Muscle of arm (tissue), 14 donors: ENCODE measurements at places on chromosomes 12 and 14. TPM values are rescaled to one million over a fixed set of nuclear protein-coding genes. Genes with fewer than 3 reads are reported as not detected.

OR11H7 gene
- polyA plus RNA-seq = 0.42 TPM

DNA sequence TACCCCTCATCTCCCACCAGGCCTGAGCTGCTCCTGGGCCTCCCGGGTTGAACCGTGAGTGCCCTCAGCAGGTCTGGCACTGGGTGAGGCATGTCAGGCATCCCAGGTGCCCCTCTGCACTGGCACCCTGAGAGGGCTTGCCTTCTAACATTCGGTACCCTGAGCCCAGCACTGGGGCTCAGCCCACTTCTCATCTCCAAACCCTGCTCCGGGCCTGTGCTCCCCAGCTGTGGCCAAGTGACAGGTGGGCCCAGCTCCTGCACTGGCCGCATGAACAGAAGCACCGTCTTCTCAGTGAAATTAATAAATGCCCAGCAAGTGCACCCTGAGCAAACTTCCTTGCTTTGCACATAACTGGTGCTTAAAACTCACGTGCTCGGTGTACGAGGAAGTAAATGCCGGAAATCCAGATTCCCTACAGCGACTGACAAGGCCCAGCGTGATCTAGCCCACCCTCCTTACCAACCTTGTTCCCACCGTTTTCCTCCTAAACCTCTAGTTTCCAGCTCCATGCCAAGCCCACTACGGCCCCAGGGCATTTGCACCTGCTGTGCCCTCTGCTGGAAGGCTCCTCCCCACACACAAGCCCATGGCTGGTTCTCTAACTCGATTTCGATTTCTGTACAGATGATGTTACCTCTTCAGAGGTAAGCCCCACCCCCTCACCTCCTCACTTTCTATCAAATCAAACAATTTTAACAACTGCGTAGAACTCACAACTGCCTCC, 115.2 kb upstream of the NCOR2 start:
- no peak for DNase-seq

KCNK13 gene
- polyA plus RNA-seq = 0.25 TPM

DNA sequence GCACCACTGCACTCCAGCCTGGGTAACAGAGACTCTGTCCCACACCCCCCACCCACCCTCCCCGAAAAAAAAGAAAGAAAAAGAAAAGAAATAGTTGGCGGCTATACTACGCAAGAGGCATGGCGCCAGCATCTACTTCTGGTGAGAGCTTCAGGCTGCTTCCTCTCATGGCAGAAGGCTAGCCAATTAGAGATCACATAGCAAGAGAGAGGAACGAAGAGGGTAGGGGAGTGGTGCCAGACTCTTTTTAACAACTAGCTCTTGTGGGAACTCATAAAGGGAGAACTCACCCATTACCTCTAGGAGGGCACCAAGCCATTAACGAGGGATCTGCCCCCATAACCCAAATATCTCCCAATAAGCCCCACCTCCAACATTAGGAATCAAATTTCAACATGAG, 6.2 kb downstream of the DENND5B start:
- no peak for DNase-seq

GRCh38 chr14:64623554-64624165, 73.9 kb downstream of the PPP1R36 start:
- DNase-seq = no peak

DNA sequence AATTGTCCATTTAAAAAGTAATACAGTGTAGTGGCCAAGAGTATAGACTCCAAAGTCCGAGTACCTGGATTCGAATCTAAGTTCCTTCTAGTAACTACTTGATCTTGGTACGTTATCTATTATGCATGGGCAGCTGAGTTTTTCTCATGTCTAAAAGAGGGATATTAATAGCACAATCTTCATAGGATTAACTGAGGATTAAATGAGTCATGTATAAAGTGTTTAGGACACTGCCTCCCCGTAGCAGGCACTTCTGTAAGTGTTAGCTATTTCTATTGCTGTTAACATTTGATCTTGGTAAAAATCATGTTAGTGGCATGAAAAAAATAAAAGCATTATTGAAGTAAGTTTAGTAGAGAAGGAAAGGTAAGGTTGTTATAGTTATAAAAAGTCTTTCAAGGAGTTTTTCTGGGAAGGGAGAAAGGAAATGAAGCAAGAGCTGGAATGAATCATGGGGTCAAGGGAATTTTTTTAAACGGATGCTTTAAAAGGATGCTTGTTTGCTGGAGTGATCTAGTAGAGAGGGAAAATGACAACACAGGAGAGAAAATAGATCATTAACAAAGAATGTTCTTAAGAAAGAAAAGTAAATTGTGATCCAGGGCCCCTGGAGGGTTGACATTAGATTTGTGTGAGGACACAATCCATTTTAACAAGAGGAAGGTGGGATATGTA, 502.2 kb upstream of the USP15 start:
- DNase-seq = no peak

DNA sequence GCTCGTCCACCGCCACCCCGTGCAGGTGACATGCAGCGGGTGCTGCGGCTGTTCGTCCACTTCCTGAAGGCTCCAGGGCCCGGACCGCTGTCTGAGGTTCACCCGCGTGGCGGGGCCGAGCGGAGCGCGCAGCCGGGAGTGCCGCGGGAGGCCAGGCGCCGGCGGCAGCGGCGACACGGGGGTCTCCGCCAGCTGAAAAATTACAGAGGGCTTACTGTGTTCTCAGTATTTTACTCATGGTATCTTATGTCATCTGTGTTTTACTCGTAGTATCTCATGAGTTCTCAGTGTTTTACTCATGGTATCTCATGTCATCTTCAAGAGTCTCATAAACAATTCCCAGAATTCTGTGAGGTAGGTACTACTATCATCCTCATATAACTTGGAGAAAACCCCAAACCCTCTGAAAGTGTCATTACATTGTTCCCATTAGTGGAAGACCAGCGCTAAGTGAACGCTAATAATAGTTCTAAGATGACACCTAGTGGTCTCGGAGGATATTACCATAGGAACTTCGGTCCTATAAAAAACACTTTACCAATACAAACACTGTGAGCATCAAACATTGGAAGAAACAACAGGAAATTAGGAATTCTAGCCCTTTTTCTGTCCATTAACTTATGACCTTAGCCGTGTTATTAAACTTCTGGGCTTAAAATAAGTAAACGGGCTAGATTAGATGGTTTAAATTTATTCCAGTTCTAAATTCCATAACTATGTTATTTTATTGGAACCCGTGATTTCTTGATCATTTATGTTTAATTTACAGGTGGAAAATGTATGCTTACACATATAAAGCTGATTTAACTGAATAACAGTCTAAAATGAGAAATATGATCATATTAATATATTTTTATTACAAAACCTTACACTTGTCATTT, 32.4 kb downstream of the AK7 start:
- DNase-seq = peak; percentile 78

AMDHD1 gene
- polyA plus RNA-seq = 0.26 TPM

OAS2 gene
- 3.1 TPM for polyA plus RNA-seq

CEBPE gene
- polyA plus RNA-seq = not detected

CLEC2B gene
- 1.8 TPM for polyA plus RNA-seq

ALDH1L2 gene
- 6.9 TPM for polyA plus RNA-seq

DNA sequence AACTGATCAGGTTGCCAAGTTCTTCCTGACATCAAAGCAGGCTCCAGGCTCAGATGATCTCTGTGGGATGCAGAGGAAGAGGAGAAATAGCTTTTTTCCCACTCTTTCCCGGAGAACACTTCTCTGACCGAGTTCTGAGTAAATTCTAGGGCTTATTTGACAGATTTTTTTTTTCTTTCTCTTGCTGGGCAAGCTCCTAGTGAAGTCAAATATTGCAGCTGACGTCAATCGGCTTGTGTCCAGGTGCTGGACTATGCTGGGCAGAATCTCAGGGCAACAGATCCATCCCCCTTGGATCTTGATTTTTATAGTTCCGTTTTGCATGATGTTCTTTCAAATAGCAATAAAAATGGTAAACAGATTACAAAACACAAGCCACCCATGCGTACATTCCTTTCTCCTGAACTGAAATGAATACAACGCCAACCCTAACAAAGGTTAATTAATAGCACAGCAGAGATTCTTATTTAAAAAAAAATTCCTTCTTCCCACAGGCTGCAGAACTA, 182.2 kb downstream of the NOVA1 start:
- DNase-seq = peak; percentile 39

DNA sequence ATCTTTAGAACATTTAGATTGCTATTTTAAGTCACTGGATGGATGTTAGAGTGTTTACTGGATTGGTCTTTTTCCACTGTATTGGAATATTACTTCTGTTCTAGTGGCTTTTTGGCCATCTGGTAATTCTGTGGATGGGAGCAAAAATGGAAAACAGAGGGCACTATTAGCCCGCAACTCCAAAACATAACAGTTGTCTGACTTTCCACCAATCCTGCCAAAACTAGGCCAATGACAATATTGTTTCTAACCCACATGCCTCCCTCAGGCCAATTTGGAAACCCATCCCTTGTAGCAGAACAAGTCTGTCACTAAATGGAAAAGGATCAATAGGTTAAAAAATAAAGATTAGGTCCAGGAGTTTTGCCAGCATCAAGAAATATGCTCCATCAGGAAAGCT, 97.8 kb downstream of the ETNK1 start:
- no peak for DNase-seq

COX8C gene
- polyA plus RNA-seq = 0.63 TPM

MAP1LC3B2 gene
- polyA plus RNA-seq = 5.9 TPM

- DNase-seq = no peak
Measured at GRCh38 chr14:95833429-95833828, 43.2 kb upstream of the TUNAR start.

- no peak for DNase-seq
Measured at GRCh38 chr12:104248444-104248843, 32.9 kb downstream of the TXNRD1 start.

DNA sequence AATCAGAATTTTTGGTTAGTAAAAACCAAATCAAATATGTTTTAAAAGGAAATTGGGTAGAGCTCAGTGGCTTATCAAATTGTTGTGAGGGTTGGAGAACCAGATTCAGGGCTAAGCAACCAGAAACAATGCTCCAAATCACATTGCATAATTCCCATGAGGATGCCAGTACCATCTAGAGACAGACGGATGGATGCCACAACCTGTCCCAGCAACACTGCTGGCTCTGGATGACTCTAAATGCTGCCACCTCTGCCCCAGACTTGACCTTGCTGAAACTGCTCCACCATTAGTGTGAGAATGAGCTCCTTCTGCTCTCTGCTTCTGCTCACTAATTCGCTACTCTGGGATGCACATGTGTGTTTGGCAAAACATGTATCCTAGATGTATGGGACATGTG, 43.9 kb downstream of the FRS2 start:
- no peak for DNase-seq

MIP gene
- not detected for polyA plus RNA-seq

DNA sequence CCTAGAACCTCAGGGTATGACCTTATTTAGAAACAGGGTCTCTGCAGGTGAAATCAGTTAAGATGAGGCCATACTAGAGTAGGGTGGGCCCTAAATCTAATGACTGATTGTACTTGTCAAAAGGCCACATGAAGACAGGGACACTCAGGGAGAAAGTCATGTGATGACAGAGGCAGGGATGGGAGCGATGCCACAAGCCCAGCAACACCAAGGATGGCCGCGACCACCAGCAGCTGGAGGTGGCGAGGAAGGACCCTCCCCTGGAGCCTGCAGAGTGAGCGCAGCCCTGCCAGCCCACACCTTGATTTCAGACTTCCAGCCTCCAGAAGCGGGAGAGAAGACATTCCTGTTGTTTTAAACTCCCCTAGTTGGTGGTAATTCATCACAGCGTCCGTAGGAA, 199.9 kb downstream of the PHETA1 start:
- no peak for DNase-seq

GRCh38 chr14:22919601-22919921, 612 bp upstream of the RBM23 start:
- no peak for DNase-seq

GRCh38 chr12:123118497-123118896, 32.4 kb downstream of the PITPNM2 start:
- DNase-seq = no peak

GRCh38 chr14:75854111-75854799, 127.5 kb downstream of the TGFB3 start:
- DNase-seq = no peak

GRCh38 chr14:26694521-26694920, 96.7 kb upstream of the NOVA1 start:
- DNase-seq = no peak

DNA sequence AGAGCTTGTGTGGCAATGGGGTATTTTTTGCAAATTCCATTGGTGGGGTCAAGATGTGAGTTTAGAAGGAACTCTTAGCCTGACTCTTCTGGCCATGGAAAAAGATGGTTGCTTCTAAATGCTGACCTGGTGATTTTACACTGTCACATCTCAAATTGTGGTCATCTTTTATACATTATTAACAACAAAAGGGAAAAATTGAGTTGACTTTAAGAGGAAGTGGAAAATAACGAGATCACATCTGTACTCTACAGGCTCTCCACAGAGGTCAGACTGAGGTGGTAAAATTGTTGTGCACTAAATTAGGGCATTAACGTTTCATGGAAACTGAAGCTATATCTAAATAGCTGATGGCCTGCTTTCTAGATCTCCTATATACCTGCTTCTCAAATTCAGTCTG, 44.7 kb downstream of the PTPN11 start:
- DNase-seq = no peak

CISTR gene
- not detected for polyA plus RNA-seq

VAMP1 gene
- 9.8 TPM for polyA plus RNA-seq

TNFAIP2 gene
- 43.5 TPM for polyA plus RNA-seq

DNA sequence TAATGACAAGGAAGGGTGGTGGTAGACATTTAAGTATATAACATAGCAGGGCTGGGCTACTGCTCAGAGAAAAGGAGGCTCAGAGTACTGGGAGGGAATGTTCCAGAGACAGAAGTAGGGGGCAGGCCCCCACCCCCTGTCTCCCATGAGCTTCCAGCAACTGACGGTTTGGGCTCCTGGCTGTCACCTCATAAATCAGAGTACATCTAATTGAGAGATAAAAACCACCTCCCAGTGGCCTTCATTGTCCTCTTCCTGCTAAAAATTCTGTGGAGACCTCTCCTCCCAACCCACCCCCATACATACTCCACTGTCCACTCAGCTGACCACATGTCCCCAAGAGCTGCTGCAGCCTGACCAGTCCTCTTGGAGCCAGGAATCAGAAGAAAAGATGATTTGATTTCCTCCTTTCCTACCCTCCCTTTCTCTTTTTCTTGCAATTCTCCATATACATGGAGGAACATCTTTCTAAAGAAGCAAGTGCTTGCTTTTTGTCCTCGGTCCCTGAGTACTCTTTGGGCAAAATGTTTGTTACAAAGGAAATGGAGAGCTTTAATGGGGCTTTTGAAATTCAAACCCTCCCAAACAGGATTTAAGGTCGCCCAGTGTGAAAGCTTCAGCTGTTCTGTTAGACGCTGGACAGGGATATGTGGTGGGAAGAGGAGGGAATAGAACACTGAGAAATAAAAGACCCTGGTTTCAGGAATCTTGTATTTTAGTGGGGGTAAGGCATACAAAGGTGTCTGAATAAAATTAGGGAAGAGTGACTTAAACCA, 16.4 kb upstream of the KCNA5 start:
- no peak for DNase-seq

- no peak for DNase-seq
Measured at GRCh38 chr12:52637299-52637698, 14.7 kb downstream of the KRT2 start.

CCDC184 gene
- 2.5 TPM for polyA plus RNA-seq

DNA sequence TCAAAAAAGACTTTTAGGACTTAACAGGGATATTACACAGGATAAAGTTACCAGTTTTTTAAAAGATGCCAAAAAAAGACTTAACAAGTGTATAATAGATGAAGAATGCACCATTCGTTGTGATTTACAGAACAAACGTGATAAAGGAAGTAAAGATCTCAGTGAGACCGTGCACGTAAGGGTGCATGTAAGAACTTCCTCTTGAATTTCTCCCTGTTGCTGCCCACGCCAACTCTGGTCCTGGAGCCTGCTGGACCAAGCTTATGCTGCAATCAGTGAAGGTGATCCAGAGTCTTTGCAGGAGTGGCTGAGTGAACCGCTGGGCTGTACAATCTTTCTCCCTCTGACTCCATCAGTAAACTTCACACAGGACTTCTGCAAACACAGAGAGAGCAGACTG, 593.7 kb downstream of the TMEM121 start:
- no peak for DNase-seq

SCNN1A gene
- 0.46 TPM for polyA plus RNA-seq
